Cortex of kidney (tissue), 1 donor: ENCODE measurements at places on chromosomes 3 and 15.

- DNase-seq = no peak
Measured at GRCh38 chr15:85475317-85475701, 94.9 kb downstream of the AKAP13 start.

DNA sequence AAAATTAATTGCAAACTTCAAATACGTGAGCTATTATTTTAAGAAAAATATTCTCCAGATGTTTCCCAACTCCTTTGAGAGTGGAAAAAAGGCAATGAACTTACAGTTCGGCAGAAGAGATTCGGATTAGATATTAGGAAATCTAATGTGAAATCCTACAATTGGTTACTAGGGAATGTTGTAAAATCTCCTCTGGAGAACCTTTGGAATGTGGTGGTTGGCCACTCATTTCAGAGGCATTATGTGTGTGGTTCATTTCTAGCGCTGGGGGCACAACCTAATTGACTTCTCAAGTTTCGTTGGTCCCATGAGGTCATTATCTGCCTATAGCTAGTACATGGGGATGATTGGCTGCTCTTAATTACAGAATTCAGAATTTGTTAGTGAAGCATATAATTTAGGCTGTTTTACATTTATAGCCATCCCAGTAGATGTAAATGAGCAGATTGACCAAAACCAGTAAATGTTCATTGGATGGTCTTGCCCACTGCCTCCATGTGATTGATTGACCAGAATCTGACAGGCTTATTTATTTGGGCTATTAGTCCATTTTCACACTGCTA is 34.6 kb upstream of the CMSS1 start:
- DNase-seq = no peak

GRCh38 chr15:38186507-38186906 is 66.1 kb upstream of the SPRED1 start:
- DNase-seq = no peak

GRCh38 chr3:181887685-181888084 is 176.0 kb downstream of the SOX2 start:
- DNase-seq = no peak
